Amniotic epithelial cell (primary cell): ENCODE measurements at places on chromosomes 7 and 10.

GRCh38 chr10:121556918-121557573 lies 41.2 kb downstream of the FGFR2 start:
- DNase-seq: no peak

- no peak for DNase-seq
These were observed 475.1 kb downstream of the PARD3 start for GRCh38 chr10:34339816-34340553.

DNA sequence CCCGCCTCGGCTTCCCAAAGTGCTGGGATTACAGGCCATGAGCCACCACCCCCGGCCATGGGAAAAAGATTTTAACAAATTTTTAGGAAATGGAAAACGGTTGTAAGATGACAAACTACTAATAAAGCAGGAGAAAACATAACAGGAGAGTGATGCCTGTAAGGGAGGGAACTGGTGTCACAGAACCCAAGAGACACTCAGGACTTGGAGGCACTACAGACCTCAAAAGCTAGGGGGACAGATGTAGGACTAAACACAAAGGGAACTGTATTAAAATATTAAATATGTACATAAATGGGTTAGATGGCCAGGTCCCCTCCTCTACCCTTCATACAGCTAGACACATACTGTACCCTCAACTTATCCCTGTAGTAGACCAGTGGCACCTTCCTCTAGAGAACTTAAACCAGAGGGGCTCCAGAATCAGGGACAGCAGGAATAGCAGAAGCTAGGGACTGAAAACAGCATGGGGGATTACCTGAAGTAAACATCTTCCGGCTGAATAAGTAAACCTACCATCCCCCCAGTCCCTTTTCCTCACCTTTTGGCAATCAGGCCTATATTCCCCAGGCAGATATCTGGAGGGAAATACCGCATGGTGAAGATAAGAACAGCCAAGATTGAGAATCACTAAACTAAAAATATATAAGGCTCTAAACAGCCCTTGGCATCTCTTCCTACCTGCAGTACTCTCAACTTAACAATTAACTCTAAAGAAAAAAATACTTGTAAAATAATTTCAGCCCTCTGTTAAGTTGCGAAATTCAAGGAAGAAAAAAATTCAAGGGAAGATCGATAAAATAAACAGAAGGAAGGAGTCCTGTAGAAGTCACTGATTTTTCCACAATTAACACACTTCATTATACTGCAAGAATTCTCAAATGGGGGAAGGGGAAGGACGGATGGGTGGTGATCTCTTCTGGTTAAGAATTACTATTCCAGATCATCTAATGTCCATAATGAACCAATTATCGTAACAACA lies 15.5 kb downstream of the TM9SF3 start:
- DNase-seq: no peak

GRCh38 chr10:101042667-101043362 lies 11.8 kb downstream of the SFXN3 start:
- peak; percentile 97 for DNase-seq
